ENCODE measurements at places on chromosomes 6 and 20.

GRCh38 chr6:157606516-157606915 lies 216.5 kb upstream of the SNX9 start:
- DNase-seq = no peak

GRCh38 chr6:85612690-85613474 lies 19.2 kb upstream of the SNX14 start:
- no peak for DNase-seq

DNA sequence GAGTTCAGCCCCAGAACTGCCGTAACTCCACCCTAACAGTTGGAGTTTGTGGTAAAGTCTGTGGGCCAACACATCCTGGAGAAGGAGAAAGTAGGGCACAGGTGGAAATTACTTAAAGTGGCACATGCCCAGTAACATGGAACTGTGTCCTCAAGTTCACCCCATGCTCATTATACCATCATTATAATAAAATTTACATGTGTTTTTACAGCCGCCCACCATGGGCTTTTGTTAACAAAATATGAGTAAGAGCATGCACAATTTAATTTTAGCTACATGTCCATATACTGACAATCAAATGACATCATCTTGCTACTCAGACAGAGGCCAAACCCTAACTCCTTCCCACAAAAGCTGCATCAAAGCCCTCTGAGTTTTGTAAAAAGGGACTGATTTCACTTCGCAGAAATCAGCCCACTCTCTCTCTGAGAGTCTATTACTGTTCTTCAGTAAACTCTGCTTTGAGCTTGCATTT lies 17.3 kb upstream of the ELOVL4 start:
- DNase-seq = no peak

- no peak for DNase-seq
Observed at GRCh38 chr6:108895571-108895970, 47.3 kb downstream of the ARMC2 start.

GRCh38 chr6:100257793-100258395 lies 206.8 kb downstream of the SIM1 start:
- DNase-seq = no peak

DNA sequence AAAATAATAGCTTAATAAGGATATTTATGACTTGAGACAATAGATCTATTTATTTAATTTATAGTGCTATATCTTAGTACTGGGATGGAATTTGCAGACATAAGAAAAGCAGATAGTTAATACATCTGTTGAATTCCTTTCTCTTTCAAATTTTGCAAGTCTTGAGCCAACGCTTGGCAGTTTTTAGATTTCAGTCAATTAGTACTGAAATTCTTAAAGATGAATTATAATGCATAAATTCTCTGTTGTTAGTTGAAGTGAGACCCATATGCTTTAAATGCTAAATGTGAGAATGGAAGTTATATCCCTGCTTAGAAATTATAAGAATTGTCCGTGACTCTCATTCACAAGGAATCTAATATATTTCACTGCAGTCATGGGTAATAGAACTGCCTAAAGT lies 225.1 kb upstream of the ADGRB3 start:
- no peak for DNase-seq

- DNase-seq = no peak
Observed at GRCh38 chr6:12033770-12034169, 21.7 kb downstream of the HIVEP1 start.

- DNase-seq = no peak
Observed at GRCh38 chr20:19628570-19629134, 129.4 kb upstream of the RIN2 start.

DNA sequence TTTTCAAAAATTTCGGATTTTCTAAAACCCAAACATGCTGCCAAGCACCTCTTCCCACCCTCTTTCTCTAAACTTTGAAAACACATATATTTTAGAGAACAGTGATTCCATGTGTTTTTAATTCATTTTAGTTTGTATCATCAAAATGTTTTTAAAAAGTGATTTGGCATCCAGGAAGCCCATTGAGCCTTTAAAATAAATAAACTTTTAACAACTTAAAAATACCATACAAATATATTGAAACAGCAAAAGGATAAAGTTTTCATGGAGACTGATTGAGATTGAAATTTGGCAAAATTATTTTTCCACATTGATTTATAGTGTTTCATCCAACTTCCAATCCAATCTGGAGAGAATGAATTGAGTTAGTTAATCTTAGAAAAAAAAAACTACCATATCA lies 374.7 kb downstream of the CD109 start:
- no peak for DNase-seq

- DNase-seq = no peak
Observed at GRCh38 chr6:15037253-15037652, 208.6 kb upstream of the JARID2 start.

GRCh38 chr6:8499540-8499939 lies 64.2 kb upstream of the SLC35B3 start:
- DNase-seq = no peak

DNA sequence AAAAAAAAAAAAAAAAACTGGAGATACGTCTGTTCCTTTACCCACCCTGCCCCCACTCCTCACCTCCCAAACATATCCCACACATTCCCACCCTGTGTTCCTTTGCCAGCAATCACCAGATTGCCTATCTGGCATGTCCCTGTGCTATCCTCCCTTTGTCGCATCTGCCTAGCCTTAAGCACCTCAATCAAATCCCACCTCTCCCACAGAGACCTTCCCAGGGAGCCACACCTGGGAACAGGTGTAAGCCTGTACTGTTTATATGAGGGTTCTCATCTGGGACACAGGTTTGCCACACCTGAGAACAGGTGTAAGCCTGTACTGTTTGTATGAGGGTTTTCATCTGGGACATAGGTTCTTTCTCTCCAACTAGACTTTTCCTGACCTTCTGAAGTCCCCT lies 16.7 kb downstream of the WFDC3 start:
- DNase-seq = no peak

GRCh38 chr6:88480816-88481215 lies 314.7 kb upstream of the CNR1 start:
- no peak for DNase-seq

DNA sequence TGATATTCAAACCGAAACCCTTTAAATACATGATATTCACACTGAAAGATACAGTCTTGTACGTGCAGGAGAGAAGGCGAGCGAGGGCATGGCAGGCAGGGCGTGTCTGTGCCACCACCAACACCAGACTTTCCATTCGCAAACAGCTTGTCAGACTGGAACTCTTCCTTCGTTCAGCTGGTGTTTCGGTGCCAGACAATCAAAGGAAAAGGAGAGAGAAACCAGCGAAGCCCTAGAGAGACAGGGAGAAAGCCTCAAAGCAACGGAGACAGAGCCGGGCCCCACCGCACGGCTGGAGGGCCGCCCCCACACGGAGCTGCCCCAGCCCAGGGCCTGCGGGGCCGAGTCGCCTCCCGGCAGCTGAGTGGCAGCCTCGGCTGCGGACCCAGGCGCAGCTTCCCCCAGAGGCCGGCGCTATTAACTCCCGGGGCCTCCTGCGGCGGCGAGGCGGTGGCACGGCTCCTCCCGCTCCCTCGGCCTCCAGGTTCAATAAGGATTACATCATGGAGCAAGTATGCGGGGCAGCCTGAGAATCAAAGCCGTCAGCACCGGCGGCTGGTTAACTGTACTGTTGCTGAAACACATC lies 32.1 kb upstream of the NR2E1 start:
- no peak for DNase-seq

DNA sequence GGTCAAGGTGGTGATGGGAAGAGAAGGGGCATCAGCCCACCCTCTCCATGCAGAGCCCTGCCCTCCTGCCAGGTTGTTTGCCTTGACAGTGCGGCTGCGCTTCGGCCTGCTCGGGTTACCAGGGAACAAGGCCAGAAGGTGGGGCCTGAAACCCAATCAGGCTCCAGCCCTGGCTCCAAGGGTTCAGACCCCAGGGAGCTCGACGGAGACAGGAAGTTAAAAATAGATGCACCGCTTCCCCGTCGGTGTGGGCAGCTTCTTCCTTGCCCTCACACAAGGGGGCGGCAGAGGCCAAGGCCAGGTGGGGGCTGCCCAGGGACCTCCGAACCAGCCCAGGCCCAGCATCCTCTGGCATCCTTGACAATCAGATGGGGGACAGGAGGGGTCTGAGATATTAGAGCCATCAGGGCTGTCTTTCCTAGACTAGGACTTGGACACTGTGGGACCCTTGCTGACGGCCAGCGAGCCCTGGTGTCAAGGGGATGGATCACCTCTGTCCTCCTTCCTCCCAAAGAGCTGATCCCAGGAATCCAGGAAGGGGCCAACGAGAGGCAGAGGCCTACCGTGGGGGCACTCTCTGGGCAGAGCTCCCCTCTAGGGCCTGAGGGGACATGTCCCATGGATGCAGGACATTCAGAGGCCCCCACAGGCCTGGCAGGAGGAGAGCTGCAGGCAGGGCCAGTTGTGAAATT lies 65.2 kb downstream of the RIPOR3 start:
- DNase-seq = no peak

DNA sequence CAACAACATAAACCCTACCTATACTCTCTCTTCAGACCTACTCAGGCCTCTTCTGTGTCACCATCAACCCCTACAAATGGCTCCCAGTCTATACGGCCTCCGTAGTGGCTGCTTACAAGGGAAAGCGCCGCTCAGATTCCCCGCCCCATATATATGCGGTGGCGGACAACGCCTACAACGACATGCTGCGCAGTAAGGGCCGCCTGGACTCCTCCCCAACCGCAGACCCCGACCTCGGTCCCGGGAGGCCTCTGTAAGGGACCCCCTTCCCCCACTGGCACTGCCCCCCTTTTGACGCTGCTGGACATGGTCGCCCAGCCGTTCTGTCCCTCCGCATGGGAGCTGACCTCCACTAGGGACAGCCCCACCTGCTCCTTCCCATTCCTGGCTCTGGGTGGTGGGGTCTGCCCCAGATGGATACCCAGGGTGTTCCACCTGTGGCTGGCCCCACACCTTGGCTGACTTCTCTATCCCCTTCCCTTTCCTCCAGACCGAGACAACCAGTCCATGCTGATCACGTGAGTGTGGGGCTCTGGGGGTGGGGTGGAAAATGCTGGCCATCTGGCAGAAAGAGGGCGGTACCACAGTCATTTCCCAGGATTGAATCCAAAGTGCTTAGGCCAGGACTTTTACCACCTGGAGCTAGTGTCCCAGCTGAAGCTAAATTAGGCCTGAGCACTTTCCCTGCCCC lies 25.0 kb downstream of the MYH7B start:
- DNase-seq = no peak

DNA sequence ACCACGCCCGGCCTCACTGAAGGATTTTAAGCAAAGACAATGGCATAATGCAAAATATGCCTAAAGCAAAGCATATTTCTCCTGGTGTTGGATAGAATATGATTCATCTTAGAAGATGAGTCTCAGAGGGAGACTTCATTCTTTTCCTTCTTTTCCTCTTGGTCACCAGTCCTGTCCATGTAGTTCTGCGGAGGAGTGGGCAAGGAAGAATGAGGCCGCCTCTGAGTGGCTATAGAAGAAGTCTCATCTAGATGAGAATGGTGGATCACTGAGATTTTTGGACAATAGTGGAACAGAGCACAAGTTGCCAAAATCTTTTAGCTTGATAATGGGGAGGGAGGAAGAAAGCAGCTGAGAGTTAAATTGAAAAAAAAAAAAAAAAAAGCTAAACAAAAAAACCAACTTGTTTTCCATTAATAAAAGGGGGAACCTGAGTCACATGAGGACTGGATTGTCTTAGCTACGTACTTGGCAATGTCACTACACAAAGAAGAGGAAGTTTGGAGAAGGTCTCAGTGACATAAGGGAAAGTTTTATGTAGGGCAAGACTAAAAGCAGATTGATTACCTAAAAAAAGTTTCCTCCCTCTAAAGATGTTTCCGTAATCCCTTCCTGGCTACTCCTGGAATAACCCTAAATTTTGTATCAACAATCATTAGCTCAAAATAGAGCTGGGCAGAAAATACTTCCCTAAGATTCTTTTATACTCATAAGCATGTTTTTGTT lies 6.0 kb downstream of the CD83 start:
- no peak for DNase-seq

DNA sequence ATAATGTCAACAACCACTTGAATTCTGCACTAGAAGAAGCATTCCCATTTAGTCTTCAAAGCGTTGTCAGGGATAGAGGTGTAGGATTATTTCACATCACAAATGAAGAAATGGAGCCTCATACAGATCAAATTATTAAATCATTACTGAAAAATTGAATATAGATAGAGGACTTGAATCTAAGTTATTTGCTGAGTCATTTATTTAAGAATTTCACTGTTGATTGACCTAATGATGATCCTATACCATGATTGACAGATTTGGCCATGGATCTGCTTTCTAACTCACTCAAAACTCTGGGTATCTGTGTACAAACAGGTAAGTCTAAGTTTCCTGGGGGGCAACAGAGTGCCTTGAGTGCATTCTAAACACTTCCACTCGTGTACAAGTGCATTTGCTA lies 215.9 kb downstream of the BTBD3 start:
- DNase-seq = no peak

DNA sequence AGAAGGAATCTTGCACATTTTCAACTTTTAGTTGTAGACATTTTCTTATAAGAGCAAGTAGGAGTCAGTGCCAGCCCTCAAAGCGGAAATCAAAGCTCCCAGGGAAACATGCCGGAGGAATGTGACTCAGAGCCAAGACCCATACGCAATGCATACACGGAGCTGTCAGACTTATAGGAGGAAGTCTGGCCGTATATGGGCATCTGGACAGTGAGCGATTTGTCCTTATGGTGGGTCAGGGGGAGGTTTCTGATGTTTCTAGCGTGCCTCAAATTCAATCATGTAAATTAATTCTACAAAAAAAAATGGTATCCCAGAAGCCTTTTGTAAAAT lies 3.6 kb upstream of the CCN2 start:
- DNase-seq = no peak

GRCh38 chr6:167474725-167475124 lies 149.8 kb downstream of the TTLL2 start:
- no peak for DNase-seq

- no peak for DNase-seq
Observed at GRCh38 chr6:15429141-15430110, 183.6 kb downstream of the JARID2 start.

- DNase-seq = no peak
Observed at GRCh38 chr20:45852326-45852725, 4.9 kb downstream of the ACOT8 start.

DNA sequence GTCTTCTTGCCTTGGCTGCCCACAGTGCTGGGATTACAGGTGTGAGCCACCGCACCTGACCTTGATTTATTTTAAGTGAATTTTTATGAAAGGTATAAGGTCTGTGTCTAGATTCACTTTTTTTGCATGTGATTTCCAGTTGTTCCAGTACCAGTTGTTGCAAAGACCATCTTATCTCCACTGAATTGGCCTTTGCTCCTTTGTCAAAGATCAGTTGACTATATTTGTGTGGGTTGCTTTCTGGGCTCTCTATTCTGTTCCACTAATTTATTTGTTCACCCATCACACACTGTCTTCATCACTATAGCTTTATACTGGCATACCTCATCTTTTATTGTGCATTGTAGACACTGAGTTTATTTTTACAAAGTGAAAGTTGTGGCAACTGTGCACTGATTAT lies 56.3 kb downstream of the ANKS1A start:
- no peak for DNase-seq

Measured in anterior cingulate cortex (tissue), 58 donors.